ENCODE measurements at places on chromosomes 1 and 21. TPM values are rescaled to one million over a fixed set of nuclear protein-coding genes. Genes with fewer than 3 reads are reported as not detected.

DNA sequence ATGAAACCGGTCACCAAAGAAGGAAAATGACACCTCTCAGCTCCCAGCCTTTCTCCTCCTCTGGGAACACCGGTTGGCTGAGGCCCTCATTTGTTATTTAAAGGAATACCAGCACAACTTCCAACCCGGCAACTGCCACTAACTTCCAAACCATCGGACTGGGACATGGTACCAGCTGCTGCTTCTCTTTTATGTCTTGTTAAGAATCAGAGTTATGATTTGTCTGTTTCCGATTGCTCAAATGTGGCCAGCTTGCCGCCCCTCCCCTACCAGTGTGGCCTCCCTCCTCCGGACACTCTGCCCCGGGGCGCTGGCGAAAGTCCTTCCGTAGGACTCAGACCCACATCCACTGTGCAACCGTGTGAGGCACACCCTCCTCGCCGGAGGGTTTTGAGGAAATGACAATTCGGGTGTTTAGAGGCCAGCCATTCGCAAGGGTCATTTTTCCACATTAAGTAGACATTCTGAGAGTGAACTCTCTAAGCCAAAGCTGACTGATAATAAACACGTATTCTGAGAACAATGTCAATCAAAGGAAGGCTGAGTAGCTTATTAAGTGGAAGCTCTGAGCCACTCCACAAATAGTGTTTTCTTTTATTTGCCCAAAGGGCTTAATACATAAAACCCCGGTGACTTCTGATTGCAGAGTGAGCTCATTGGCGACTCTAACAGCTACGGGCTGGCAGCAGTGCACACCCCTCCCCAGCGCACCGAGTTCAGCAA is 5.5 kb downstream of the RIPK4 start:
- ATAC-seq: peak; percentile 80

DNA sequence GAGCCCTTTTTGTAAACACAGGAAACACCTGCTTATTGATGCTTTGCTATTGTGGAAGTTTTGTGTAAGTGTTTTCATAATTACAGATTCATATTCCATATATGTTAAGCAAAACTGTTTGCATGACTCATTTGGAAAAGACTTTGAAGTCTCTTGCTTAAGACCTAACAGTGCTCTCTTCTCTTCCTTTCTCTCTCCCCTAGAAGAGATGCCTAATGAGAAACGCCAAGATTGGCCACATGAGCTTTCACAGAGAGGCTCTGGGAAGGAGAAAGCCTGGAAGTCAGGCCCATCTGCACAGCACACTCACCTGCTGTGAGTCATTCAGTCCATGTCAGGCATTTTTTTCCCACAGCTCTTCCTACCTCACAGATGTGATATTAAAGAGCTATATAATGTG is 101.6 kb upstream of the PALMD start:
- ATAC-seq: no peak

- ATAC-seq: peak; percentile 17
These were observed 6.2 kb downstream of the BARHL2 start for GRCh38 chr1:90710579-90711536.

DNA sequence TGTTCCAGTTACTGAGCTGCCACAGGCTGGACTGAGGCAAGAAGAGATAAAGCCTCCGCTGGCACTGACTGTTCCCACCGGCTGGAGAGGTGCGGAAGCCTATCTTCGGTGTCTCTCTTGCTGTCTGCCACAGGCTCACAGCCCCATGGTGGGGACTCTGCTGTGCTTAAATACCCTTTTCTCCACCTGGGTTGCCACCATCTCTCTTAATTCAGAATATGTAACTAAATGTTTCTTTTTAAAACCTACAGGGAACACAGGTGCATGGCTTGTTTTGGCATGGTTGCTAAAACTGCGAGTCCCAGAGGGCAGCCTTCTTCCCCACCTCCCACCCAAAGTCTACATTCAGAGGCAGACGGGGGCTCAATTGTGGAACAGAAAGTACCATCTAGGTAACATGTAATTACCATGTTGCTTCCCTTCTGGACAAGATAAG is 8.1 kb upstream of the LBR start:
- ATAC-seq: no peak

DNA sequence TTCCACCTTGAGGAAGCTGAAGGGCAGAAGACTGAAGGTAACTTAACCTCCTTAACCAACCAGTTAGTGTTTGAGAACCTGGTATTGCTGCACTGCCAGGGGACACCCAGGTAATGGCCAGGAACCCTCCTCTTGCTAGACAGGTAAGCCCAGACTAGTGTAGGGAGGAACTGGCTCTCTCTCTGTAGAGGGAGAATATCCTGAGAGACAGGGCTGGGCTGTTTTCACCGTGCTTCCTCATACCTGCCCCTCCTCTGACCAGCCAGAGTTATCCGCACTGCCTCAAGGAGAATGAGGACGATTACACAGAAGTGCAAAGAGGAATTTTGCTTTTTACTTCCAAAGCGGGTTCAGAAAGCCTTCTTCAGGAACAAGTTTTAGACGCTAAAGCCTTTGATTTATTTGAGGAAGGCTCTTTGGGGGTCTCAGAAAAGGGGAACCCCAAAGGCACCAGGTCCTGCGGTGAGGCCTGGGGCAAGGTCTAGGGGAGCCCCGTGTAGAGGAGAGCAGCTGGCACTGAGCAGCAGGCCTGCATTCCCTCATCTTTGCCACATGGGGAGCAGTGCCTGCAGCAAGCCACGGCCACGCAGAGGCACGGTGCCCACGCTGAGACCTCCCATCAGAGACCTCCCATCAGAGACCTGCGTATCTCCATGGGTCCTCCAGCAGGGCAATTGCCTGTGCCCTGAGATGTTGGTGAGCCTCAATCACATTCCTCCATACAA is 13.5 kb downstream of the GNG4 start:
- no peak for ATAC-seq

DNA sequence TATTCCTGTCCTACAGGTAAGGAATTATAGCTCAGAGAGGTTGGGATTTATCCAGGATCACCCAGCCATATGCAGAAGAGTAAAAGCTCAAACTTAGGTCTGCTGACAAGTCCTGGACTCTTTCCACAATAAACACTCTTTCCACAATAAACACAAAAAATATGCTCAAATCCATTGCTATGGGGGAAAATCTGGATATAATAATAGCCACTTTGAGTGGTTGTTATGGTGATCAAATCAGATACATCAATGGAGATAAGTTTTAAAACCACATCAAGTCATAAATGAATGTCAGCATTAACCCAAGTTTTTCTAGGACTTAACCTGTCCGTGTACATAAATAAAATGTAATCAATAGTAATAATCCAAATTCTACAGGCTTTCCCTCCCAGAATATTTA is 22.3 kb upstream of the TTF2 start:
- ATAC-seq: no peak

- peak; percentile 94 for ATAC-seq
These were observed 5.8 kb downstream of the IFI16 start for GRCh38 chr1:159015440-159015909.

- ATAC-seq: no peak
These were observed 607.0 kb downstream of the NPHP4 start for GRCh38 chr1:5385096-5385799.

- no peak for ATAC-seq
These were observed 119.5 kb downstream of the PCBP3 start for GRCh38 chr21:45763074-45763473.

DNA sequence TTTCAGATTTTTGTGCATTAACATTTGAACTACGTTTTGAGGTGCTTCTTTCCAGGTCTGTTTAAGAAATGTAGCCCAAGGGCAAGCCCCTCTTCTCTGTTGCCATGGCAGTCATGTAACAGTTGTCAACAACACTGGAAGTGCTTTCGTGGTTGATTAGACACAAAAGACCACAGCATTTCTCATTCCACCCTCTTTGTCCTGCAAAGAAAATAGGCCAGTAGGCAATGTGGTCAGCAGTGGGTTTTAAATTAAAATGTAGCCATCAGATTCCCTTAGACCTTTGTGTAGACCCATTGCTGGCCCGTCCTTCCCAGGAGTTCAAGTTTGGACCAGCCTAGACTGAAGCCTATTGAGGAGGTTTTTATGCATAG is 35.4 kb downstream of the VANGL1 start:
- no peak for ATAC-seq

GRCh38 chr1:109625601-109626560 is 6.2 kb downstream of the AMPD2 start:
- ATAC-seq: no peak

CDA gene
- total RNA-seq: 0.96 TPM

TP73 gene
- 0.22 TPM for total RNA-seq

FCN3 gene
- 5.1 TPM for total RNA-seq
